Lung (tissue), 17 donors: ENCODE measurements at places on chromosomes 6 and 20. TPM values are rescaled to one million over a fixed set of nuclear protein-coding genes. Genes with fewer than 3 reads are reported as not detected.

DNA sequence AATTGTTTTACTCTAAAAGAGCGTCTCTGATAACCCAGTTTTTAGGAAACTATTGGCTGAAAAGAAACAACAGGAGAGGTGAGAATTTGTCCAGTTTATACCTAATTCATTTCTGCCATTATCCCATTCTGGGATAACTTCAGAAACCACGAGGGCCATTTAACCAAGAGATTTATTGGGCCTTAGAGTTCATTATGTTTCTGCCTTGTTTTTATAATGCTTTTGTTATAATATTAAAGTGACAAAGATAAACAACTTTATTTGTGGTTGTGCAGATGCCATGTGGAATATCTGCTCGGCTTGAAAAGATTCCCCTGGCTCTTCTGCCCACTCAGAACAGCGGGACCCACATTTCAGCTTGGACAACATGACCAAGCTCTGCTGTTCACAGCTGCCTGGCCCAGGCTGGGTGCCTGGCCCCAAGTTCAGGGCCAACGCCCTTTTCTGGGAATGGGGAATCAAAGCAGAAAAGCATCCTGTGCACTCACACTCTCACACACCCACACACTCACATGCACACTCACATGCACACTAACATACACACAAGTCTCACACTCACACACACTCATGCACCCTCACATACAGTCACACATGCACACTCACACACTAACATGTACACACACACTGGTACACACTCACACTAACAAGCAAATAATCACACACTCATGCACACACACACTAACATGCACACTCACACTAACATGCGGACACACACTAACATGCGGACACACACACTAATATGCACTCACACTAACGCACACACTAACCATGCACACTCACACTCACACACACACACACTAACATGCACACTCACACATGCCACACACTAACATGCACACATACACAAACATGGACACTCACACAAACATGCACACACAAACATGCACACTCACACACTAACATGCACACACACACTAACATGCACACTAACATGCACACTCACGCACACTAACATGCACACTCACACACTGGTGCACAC, 86.7 kb upstream of the NEDD9 start:
- no peaks in the 10 kb centered on the region for H3K4me1 ChIP-seq
- no peak overlapping the region for H3K27ac ChIP-seq
- no peaks in the 10 kb centered on the region for H3K27me3 ChIP-seq
- no peaks in the 10 kb centered on the region for H3K36me3 ChIP-seq
- H3K4me3 ChIP-seq: no peak overlapping the region

- DNase-seq: no peak
- no peaks in the 10 kb centered on the region for H3K36me3 ChIP-seq
- H3K4me1 ChIP-seq: no peaks in the 10 kb centered on the region
- H3K4me3 ChIP-seq: no peak overlapping the region
- H3K27ac ChIP-seq: no peak overlapping the region
Measured at GRCh38 chr6:142685852-142686506, 259.0 kb downstream of the HIVEP2 start.

HLA-DOA gene
- 20.7 TPM for total RNA-seq

- H3K27me3 ChIP-seq: peaks cover 2% of the 10 kb centered on the region
- H3K27ac ChIP-seq: no peak overlapping the region
- peak; percentile 41 for DNase-seq
Measured at GRCh38 chr20:1190847-1191246, 6.1 kb upstream of the TMEM74B start.

DNA sequence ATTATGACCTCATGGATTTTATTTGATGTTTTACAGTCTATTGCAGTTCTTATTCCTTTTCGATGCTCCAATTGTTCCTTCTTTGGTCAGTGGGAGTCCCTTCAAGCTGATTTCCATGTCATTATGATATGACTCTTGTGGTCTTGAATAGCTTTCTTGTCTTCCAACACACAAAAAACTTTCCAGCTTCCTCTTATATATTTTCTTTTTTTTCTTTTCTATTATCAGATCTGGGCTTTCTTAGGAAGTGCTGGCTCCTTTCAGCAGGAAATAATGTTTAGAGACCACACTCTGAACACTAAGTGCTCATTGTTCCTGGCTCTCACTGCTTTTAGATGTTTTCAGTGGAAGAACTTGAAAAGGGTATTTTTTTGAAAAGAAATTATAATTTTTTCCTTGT, 3.1 kb upstream of the SLC17A1 start:
- no peaks in the 10 kb centered on the region for H3K27me3 ChIP-seq
- peak; percentile 12 for DNase-seq
- H3K27ac ChIP-seq: no peak overlapping the region
- H3K36me3 ChIP-seq: no peaks in the 10 kb centered on the region
- H3K4me3 ChIP-seq: no peak overlapping the region
